HL-60 (cell line): ENCODE measurements at places on chromosomes 5 and 9.
A peak's percentile ranks its signal among the peaks of the same experiment; 100 is the strongest.

- no peak for DNase-seq
Observed at GRCh38 chr9:126335837-126336735, 9.5 kb downstream of the MVB12B start.

DNA sequence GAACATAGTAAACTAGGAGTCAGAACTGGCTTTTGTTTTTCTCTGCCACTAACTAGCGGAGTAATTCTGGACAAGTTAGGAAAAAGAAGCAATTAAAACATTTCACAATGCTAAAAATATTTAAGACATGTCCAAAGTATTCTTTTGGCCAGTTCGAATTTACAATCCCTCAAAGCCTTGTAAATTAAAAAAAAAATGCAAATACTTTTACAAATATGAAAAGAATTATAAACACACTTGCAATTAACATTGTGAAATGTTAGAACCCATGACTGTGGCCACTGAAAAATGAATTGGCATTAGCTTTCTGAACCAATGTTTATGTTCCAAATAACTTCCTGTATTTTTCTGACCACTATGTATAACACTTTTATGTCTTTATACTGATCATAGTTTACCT lies 2.2 kb downstream of the RAD1 start:
- DNase-seq, result no peak

GRCh38 chr9:131500939-131501541 lies 1.7 kb upstream of the POMT1 start:
- peak; percentile 69 for DNase-seq

DNA sequence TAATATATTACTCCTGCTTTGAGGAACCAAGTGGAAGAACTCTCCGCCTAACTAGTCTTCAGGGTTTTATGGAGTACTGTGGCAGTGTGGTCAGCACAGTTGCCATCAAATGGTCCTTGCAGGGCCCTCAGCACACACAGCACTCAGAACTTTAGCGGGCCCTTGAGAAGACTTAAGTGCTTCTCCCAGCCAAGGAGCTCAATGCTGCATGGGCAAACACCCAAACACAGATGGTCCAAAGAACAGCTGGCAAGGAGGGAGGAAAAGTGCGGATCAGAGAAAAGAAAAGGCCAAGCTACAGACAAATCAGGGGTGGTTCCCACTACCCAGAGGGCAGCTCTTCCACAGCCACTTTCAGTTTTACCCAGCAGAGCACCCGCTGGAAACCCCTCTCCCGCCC lies 98.6 kb downstream of the SPOCK1 start:
- no peak for DNase-seq

DNA sequence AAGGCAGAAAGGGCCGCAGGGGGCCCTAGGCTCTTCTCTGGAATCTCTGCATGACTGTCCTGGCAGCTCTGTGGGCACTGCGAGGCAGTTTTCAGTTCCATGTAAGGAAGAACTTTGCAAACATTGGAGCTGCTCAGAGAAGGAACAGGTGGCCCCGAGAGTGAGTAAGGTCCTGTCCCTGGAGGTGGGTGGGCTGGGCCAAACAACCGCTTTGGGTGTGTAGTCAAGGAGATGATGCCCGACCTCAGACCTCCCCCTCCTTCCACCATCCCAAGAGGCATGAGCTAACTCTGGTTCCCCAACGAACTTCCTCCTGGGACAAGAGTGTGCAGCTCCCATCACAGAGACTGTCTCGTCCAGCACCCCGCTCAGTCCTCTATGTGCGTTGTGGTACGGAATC lies 20.5 kb downstream of the CSF1R start:
- DNase-seq, result peak; percentile 90

- DNase-seq, result no peak
Observed at GRCh38 chr5:54678737-54679136, 161.2 kb downstream of the SNX18 start.

DNA sequence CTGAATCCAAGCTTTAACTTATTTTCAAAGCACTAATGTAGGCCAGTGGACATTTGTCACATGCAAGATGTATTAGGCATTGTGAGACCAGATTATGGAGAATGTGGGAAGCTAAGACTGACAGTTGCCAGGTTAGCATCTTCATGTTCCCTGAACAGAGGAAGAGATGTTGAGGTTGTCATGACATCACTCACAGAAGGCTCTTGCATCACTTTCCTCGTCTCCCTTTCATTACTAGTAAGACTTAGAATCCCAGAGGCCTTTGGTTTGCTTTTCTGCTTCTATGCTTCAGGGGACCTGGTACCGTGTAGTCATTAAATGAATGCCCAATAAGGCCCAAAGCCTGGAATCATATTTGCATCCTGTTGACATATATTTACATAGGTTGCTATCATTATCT lies 76.4 kb upstream of the RPS23 start:
- DNase-seq, result no peak

DNA sequence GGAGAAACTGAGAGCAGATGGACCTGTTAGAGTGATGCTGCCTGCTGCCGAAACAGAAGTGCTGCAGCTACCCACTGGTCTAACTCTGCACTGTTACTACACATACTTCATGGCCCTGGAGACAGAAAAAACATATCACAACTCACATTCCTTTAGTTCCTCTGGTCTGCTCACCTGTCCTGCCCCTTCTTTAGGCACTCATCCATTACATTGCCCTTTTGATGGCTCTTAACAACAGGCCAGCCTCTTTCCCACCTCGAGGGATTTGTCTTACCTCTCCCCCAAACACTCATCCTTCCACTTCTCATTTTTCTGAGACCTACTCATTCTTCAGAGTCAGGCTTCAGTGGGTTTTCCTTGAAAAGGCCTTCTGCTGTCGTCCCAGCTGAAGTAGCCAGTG lies 49.2 kb downstream of the KCTD16 start:
- no peak for DNase-seq

DNA sequence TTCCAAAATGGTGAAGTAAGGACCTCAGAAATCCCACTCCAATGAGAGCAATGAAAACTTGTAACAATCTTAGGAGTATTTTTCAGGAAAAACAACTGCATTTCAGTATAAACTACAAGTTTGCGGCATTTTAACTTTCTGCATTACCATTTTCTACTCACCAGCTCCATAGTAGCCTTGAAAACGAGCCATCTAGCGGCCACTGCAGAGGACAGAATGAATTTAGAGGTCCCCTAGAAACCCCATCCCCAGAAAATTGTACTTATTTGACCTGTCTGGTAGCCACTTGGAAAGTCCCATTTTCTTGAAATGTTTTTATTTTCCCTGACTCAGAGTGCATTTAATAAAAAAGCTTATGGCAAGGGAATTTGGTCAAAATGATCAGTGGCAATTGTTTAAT lies 205.4 kb upstream of the ITGA1 start:
- DNase-seq, result no peak

- no peak for DNase-seq
Observed at GRCh38 chr5:134534726-134535110, 9.2 kb downstream of the JADE2 start.

DNA sequence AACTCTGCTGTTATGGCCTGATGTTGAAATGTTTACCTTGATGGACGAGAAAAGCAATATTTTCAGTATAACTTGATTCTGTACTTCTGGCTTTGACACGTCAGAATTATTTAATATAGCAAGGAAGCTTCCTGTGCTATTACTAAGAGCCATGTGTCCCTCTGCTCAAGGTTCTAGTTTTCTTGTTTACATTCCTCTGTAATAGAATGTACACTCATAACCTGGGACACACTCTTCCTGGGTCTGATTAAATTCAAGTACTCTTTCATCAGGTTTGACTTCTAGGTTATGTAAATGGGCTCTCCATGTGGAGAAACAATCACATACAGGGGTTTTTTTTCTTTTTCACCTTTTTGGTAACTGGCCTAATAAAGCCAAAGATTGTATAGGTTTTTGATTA lies 33.1 kb downstream of the GTF3C4 start:
- DNase-seq, result no peak

DNA sequence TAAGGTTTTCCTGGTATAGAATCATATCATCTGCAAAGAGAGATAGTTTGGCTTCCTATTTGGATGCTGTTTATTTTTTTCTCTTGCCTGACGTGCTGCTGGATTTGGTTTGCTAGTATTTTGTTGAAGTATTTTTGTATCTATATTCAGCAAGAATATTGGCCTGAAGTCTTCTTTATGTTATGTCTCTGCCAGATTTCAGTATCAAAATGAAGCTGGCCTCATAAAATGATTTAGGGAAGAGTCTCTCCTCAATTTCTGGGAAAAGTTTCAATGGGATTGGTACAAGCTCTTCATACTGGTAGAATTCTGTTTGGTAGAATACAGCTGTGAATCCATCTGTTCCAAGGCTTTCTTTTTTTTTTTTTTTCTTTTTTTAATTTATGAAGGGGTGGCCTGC lies 799.0 kb upstream of the TYRP1 start:
- no peak for DNase-seq

- no peak for DNase-seq
Observed at GRCh38 chr5:5756762-5757161, 334.3 kb downstream of the ICE1 start.

- DNase-seq, result no peak
Observed at GRCh38 chr9:13832446-13832845, 481.5 kb downstream of the NFIB start.

GRCh38 chr9:93096131-93096802 lies at the start of gene CARD19:
Gene CARD19 (plus strand): TSS chr9:93096217. CDS start chr9:93096346, 129 bp downstream.
- no peak for DNase-seq

DNA sequence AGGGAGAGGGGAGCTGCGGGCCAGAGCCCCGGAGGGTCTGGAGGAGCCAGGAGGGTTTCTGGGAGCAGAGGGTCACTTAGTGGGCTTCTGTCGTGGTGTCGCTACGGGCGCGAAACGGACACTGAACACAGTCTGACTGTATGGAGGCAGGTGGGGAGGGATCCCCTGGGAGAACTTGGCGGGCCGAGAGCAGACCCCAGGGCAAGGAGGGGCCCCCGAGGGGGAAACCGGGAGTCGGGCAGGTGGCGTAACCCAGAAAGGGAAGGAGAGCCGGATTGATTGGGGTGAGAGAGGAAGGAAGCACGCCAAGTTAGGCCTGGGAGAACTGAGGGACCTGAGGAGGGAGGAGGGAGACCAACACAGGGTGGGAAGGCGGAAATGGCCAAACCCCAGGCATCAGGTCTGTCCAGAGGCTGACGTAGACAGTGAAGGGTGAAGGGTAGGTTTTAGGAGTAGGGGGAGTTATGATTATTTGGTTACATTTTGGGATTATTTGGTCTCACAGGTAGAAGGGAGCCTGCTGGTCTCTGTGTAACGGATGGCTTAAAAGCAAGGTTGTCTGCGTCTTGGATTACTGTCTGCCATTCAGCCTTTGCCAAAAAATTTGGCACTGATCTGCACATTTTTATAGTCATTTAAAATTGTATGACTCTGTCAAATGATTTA lies 3.3 kb upstream of the MSMP start:
- DNase-seq, result peak; percentile 59

DNA sequence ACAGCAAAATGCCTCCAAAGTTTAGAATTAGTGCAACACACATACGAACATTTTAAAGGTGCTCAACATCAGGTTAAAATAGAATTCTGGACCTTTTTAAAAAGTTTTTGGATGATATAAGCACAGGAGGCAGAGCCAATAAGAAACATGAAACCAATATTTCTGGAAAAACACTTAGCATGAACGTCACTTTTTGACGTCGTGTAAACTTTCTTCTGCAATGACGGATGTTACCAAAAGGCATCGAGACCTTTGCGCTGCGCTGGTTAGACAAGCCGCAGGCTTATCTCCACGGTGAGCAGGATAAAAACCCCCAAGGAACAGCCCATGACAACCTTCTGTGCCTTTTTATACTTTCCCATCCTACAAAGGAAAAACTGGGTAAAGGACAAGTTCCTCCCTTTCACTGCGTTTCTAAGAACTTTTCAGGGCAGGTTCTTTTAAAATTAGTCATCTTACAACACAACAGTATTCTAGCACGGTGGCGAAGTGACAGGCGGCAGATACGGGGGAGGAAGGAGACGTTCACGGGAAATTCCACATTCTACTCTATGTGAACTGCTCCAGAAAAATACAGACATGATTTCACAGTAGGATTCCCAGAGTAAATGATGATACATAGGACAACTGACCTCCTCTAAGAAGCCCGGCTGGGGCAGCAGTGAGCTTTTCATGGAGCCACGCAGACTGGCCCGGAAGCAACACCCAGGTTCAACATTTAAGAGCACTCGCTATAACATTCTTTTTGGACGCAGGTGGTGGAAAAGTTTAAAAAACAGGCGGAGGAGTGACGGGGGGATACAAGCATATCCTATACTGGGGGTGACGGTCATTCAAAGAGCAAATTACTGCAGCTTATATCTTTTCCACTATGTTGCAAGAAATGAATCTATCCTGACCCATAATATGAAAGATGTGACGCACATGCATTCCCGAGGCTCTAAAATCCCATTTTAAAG lies 52.4 kb downstream of the USP20 start:
- peak; percentile 60 for DNase-seq

DNA sequence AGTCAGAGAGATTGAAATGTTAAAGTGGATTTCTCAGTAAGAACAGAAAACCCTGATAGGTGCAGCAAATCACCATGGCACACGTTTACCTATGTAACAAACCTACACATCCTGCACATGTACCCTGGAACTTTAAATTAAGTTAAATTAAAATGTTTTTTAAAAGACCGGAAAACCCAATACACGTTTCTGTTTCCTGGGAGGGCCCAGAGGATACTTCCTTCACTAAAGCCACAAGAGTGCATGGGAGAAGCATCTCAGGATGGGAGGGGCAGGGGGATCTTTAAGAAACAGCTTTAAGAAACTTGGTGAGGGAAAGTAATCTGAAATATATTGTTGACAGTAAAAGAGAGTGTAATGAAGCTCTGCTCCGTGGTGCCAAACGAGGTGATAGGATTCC lies 164.7 kb upstream of the PTGER4 start:
- peak; percentile 9 for DNase-seq

DNA sequence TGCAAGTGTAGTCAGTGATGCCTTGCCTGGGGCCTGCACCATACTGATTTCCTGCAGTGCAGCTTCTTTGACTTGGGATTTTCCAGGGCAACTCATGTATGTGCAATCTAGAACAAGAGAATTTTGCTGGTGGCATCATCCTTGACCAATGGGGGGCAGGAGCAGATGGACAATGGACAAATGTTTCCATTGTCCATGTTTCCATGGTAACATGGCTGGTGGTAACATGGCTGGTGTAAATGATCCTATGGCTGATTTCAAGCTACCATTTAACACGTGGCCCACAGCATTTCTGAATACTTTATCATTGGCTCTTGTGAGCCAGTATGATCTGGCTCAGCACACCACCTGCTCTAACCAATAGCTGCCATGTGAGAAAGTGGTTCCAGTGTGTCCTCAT lies 130.1 kb upstream of the OSMR start:
- DNase-seq, result no peak

DNA sequence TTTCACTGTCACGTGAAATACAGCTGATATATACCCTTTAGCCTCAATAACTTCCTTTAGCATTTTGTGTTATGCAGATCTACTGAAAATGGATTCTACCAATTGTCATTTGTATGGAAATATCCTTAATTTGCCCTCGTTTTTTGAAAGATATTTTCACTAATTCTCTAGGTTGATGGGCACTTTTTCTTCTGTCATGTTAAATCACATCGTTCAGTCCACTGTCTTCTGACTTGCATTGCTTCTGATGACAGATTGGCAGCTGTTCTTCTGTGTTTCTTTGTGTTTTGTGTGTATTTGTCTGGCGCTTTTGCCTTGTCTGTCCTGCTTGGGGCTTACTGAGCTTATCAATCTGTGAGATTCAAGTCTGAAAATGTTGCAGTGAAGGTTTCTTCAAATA lies 9.7 kb upstream of the CLPTM1L start:
- no peak for DNase-seq
